ENCODE measurements at places on chromosomes 11 and 22.
A peak's percentile ranks its signal among the peaks of the same experiment; 100 is the strongest.

- no peak for DNase-seq
Measured at GRCh38 chr11:102630598-102631448, 5.7 kb upstream of the MMP20 start.

DNA sequence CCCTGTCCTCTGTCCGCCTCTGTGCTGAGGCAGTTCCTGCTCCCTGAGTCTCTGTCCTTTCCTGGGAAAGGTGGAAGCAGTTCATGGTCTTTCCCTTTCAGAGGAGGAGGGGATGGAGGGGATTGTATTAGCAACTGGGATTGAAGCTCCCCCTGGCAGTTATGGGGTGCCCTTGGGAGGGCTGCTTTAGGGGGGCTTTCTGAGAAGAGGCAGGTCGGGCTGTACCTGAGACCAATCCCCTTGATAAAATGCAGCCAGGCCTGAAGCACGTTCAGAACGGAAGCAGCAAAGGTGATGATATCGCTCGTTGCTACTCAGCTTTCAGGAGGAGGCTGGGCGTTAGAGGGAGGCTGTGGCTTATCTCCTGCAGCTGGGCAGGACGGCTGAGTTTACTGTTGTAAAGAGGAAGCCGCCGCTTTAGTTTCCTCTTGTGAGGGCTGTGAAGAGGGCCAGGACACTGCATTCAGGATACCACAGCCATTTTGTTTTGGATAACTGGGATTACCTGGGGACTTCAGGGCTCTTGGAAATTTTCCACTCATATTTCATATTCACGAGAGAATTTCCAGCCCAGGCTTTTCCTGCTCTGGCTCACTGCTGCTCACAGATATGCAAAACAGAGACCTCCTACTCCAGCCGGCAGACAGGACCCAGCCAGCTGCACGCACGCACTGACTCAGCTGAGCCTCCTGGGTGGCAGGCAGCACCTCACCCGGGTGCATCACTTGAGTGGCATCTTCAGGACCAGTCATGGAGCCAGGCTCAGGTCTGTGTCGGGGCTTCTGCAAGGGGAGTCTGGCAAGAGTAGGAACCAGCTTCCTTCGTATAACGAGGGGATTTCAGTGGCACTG is 798 bp downstream of the AMPD3 start:
- DNase-seq = no peak

DNA sequence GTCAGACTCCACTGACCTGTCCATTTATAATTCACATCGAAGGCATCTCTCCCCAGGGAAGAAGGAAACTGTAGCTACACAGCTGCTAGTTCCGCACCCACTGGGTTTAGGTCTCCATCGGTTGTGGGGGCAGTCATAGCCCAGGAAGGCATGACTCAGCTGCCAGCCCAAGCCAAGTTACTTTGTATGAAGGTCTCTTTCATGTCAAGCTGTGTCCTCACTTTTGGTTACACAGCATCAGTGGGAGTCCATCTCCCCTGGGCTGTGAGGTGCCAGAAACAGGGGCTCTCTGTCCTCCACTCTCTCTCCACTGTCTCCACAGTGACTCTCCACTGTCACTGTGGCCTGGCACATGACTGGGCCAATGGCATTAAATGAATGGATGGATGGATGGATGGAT is 585.2 kb downstream of the BRD1 start:
- DNase-seq = no peak

- peak; percentile 97 for DNase-seq
Measured at GRCh38 chr22:29603358-29604075, at the start of gene NF2. Gene NF2, plus strand, starts transcription at chr22:29603633. Its CDS starts 366 bp downstream, at chr22:29603999.

DNA sequence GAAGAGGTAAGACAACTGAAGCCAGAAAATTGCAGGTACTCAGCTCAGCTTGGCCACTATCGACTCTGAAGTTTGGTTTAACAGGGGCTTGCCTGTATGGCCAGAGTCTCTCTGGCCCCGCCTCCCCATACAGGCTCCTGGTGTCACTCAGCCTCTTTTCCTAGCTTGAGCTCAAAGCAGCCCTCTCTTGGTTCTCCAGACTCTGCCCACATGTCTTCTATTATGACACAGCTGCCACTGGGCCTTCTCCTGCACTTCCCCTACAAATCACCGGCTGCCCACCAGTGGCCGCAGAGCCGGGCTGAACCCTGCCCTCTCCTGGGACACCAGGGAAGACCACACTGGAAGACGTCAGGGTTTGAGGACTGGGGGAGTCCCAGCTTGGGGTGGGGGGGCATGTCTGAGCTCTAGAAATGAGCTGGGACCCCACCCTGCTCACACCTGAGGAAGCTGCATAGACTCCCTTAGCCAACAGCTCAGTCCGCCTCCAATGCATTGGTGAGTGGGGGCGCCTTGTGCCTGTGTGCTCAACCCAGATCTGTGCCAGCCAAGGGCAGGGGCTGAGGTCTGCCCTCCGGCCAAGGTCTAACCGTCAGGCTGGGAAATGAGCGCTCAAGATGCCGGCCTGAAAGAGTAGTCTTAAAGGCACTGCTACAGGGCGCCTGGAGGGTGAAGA is 94.4 kb upstream of the LMO1 start:
- DNase-seq = no peak

DNA sequence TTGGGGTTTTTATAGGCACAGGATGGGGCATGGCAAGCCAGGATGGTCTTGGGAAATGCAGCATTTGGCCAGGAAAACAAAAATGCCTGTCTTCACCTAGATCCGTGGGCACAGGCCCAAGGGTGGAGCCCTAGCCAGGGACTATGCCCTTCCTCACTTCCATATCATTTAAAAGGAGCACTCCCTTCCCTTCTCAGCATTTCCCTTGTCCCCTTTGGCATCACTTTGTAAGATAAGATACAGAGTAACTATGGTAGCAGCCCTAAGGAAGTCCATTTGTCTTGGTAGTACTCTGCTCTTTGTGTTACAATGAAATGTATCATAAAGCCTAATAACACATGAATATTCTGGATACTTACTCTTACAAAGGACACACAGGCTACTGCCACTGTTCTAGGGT is 1092.6 kb upstream of the TENM4 start:
- DNase-seq = no peak

GRCh38 chr22:46052801-46053562 is 76.0 kb upstream of the WNT7B start:
- DNase-seq = no peak

DNA sequence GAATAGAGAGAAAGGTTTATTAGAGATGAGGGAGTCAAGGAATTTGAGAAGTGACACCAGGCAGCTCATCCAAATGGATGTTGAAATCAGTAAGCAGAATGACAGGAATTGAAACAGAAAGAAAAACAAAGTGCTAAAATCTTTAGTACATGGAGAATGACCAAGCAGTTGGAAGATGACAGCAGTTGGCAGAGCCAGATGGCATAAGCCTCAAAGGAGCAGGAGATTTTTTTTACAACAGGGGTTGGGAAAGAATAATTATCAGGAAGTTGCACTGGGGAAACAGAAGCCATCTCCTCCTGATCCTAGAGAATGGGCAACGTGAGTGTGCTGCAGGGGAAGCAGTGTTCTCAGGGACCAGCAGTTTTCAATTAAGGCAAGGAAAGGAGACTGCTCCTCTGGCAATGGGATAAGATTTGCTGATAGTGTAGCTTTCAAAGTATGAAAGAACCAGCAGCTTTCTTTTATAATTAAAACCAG is 28.9 kb downstream of the RAB39A start:
- DNase-seq = no peak

DNA sequence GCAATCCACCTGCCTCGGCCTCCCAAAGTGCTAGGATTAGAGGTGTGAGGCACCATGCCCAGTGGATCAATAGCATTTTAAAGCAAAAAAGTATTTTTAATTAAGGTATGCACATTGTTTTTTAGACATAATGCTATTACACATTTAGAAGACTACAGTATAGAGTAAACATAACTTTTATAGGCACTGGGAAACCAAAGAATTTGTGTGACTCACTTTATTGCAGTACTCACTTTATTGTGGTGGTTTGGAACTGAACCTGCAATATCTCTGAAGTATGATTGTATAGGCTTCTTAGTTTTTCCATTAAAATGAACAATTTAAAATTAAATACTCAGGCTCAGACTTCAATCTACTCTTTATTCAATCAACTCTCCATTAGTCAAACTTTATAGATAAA is 17.5 kb upstream of the CD3E start:
- no peak for DNase-seq
